Naive thymus-derived CD8-positive, alpha-beta T cell (primary cell): ENCODE measurements at places on chromosomes 7 and 10. TPM values are rescaled to one million over a fixed set of nuclear protein-coding genes. Genes with fewer than 3 reads are reported as not detected.

The ADCYAP1R1 gene
- polyA plus RNA-seq, result not detected

The CYP2W1 gene
- not detected for polyA plus RNA-seq

The ELMO1 gene
- polyA plus RNA-seq, result 26.9 TPM

The ANKRD16 gene
- 5.8 TPM for polyA plus RNA-seq

The HOXA10 gene
- polyA plus RNA-seq, result not detected

The TMUB1 gene
- polyA plus RNA-seq, result 49.1 TPM

The HYAL4 gene
- polyA plus RNA-seq, result not detected

The PPP1R3C gene
- polyA plus RNA-seq, result not detected

The MRLN gene
- not detected for polyA plus RNA-seq

The ENKUR gene
- not detected for polyA plus RNA-seq

The GRID1 gene
- not detected for polyA plus RNA-seq

The NEURL1 gene
- polyA plus RNA-seq, result 0.72 TPM

The ELOVL3 gene
- polyA plus RNA-seq, result not detected

The SHH gene
- polyA plus RNA-seq, result 0.11 TPM

The TMEM209 gene
- 40.8 TPM for polyA plus RNA-seq

The FBXO24 gene
- 0.60 TPM for polyA plus RNA-seq

The INHBA gene
- not detected for polyA plus RNA-seq

The TAF3 gene
- 6.8 TPM for polyA plus RNA-seq

The CPN1 gene
- not detected for polyA plus RNA-seq

The LIPJ gene
- not detected for polyA plus RNA-seq

The TRPV5 gene
- not detected for polyA plus RNA-seq

The AEBP1 gene
- 4.2 TPM for polyA plus RNA-seq

The STEAP4 gene
- polyA plus RNA-seq, result not detected

The STRIP2 gene
- not detected for polyA plus RNA-seq

The KNDC1 gene
- polyA plus RNA-seq, result not detected

The GLI3 gene
- not detected for polyA plus RNA-seq

The PPP1R17 gene
- not detected for polyA plus RNA-seq

The NKX1-2 gene
- polyA plus RNA-seq, result not detected

The ZNF488 gene
- not detected for polyA plus RNA-seq

The TBC1D12 gene
- not detected for polyA plus RNA-seq

The HMX2 gene
- not detected for polyA plus RNA-seq

The OR2A5 gene
- polyA plus RNA-seq, result not detected

The EBLN1 gene
- not detected for polyA plus RNA-seq

The MUC3A gene
- not detected for polyA plus RNA-seq

The HKDC1 gene
- 1.1 TPM for polyA plus RNA-seq

The PTPRN2 gene
- 1.5 TPM for polyA plus RNA-seq

The INTS15 gene
- polyA plus RNA-seq, result 29.4 TPM

The RTKN2 gene
- polyA plus RNA-seq, result 0.09 TPM

The CCDC7 gene
- polyA plus RNA-seq, result 11.8 TPM

The ATRNL1 gene
- polyA plus RNA-seq, result not detected

The NUP205 gene
- polyA plus RNA-seq, result 22.2 TPM

The LGI1 gene
- polyA plus RNA-seq, result not detected

The CELF2 gene
- polyA plus RNA-seq, result 153 TPM

The C10orf105 gene
- polyA plus RNA-seq, result not detected

The DCLRE1A gene
- 4.8 TPM for polyA plus RNA-seq

The PNPLA8 gene
- polyA plus RNA-seq, result 26.5 TPM

The GRID2IP gene
- 0.09 TPM for polyA plus RNA-seq

The ACTL6B gene
- polyA plus RNA-seq, result not detected

The ZPBP gene
- not detected for polyA plus RNA-seq

The TCAF2 gene
- polyA plus RNA-seq, result 9.2 TPM

The NEBL gene
- not detected for polyA plus RNA-seq

The CALHM2 gene
- polyA plus RNA-seq, result 3.0 TPM

The LRRC4 gene
- not detected for polyA plus RNA-seq
